Astrocyte of the spinal cord (primary cell): ENCODE measurements at places on chromosomes 12 and 14.

DNA sequence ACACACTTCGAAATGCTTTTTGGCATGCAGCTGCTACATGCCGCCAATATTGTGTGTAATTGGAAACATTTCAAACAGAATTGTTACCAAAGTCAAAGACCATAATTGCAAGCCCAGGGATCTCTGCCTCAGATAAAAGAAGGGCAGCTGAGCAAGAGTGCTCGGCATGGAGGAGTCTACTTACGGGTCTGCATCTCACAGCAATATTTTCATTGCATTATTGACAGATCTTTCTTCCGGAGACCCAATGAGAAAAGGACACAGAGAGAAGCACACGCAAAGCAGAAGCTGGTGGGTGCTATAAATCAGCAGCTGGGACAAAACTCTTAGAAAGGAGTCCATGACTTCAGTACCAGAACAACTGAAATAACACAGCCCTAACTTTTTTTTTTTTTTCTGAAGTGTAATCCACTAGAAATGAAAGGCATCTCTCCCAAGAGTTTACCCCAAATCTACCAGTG lies 4.9 kb downstream of the PRICKLE1 start:
- DNase-seq, result peak; percentile 24

DNA sequence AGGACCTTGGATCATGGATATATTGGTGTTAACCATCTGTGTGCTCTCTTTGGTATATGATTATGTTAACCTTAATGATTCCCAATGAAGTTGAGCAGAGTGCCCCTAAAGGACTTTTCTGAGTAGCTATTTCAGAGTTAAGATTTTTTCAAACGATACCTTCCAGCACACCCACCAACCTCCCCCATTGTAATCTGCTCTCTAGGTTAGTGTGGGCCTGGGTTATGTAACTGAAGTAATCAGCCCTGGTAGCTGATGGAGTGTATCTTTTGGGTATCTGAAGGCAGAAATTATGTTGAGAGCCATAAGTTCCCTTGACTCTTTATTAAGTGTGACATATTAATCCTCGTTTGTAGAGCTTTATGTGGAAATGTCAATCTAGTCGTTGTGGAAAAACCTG lies 47.6 kb upstream of the RNU6-8 start:
- DNase-seq, result no peak

- no peak for DNase-seq
Measured at GRCh38 chr14:54186821-54187763, 209.7 kb upstream of the CDKN3 start.

GRCh38 chr14:81771651-81772275 lies 238.1 kb upstream of the SEL1L start:
- DNase-seq, result no peak

GRCh38 chr12:5898874-5899273 lies 46.2 kb downstream of the ANO2 start:
- no peak for DNase-seq

GRCh38 chr12:45580356-45580969 lies 149.0 kb upstream of the ARID2 start:
- no peak for DNase-seq

DNA sequence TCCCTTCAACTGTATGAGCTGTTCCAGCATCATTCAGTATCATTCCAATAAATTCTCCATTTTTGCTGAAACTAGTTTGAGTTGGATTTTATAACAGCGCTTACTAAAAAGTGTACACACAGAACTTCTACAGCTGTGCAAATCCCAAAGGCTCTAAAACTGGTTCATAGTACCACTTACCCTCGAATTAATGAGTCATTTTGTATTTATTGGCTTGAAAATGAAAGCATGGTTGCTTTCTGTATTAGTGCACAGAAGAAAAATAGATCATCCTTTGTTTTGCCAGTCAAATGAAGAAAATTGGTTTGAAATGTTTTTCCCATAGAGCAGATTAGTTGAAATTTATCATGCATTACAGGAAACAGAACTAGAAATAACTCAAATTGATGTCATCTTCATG lies 268.3 kb upstream of the CPNE8 start:
- peak; percentile 55 for DNase-seq

DNA sequence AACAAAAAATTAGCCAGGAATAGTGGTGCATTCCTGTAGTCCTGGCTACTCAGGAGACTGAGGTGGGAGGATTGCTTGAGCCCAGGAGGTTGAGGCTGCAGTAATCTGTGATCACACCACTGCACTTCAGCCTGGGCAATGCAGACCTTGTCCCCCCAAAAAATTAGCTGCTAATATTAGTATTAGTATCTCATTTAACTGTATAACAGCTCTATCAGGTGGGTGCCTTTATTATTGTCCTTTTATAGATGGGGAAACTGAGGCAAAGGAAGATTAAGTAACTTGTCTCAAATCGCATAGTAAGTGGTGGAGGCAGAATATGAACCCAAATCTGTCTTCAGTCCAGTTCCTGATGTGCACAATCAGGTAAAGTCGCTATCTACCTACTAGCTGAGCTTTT lies 142.3 kb upstream of the CRY1 start:
- no peak for DNase-seq
